ENCODE measurements at places on chromosomes 2 and 18.

DNA sequence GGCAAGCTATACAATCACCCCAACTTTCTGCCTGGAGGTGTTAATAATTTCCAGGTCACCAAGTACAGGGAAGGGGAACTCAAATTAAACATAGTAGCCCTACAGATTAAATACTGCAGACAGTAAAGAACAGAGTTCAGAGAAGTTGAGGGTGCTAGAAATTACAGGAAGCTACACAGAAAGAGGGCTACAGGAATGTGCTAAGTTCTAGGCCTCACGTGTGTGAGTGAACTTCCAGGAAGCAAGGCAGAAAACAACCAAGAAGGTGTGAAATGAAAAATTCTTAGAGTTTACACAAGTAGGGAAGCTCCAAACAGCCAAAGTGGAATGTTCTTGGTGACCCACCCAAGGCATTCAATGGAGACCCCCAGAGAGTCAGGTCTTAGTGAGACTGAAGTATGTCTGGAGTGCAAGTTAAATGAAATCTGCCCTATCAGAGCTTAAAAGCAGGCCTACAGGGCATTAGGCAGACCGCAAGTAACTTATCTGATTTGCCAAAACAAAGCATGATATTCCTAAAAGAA lies 58.1 kb upstream of the RNU4ATAC start:
- no peak for DNase-seq

DNA sequence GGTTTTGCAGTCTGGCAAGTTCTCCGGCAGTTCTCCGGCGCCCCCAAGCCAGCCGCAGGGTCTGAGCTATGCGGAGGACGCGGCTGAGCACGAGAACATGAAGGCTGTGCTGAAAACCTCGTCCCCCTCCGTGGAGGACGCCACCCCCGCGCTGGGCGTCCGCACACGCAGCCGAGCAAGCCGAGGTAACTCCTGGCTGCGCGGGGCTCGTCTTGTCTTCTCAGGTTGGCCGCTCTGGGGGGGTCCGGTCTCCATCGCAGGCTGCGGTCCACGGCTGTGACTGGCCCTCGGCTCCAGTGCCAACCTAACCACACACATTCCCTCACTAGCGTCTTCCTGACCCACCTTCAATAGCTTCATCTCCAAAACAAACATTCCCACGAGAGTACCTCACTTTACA lies 68.2 kb downstream of the TPGS2 start:
- DNase-seq, result no peak

GRCh38 chr2:177174486-177174885 lies 38.1 kb upstream of the HNRNPA3 start:
- no peak for DNase-seq

- peak; percentile 61 for DNase-seq
These were observed 207.5 kb downstream of the SPP2 start for GRCh38 chr2:234257859-234258561.

DNA sequence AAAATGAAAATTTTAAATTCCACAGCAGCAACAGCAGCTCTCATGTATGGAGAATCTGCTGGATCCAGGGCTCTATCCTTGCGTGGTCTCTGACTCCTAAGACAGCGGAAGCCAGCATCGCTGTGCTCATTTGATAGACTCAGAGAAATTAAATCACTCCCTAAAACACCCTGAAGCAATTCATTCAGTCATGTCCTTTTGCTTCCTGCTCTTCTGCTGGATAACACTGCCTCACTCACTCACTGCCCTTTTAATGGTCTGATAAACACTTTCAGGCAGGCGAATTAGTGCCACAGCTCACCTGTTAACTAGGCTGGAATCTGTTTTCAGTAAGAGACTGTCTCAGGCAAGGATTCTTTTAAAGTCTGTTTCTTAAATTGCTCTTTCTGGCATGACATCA lies 10.0 kb downstream of the WIPF1 start:
- peak; percentile 66 for DNase-seq

DNA sequence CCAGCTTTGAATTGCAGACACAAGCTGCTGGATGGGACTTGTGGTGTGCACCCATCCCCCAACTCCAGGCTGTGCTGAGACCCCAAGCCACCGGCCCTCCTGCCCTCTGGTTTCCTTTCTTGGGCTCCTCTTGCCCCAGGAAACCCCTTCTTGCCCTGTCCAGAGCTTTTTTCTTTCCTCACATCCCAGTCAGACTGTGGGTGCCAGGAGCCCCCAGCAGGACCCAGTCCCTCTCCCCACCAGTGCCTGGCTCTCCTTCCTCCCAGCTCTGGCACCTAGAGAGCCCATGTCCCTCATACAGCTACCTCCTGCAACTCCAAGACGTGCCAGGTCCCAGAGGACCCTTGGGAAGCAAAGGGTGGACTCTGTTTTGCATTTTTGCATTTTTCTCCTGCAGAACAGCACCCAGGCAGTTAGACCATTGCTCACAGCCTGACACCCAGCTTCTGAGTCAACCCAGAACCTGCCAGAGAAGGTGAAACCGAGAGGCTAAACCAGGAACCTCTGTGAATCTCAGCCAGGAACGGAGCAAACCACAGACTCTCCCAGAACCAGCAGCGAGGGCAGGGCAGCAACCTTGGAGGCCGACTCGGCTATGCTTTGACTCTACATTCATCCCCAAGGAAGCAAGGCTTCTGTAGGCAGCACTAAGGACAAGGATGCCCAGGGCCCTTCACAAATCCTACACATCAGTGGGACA lies 221.1 kb downstream of the ANAPC1 start:
- DNase-seq, result no peak

DNA sequence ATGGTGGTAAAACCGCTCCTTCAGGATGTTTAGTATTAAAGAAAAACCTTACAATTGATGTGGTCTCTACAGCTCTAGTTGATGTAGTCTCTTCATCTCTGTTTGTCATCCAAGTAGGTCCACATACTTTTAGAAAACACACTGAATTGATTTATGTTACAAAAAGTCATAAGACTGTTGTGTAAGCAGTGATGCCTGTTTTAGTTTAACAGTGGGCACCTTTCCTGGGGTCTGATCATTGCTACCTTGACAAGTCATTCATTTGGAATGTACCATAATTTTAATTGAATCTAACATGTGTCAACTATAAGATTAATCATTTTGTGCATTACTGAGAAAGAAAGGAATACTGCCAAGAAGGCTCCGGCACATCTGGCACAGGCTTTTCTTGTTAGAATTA lies 34.3 kb downstream of the GIGYF2 start:
- DNase-seq, result no peak

- peak; percentile 39 for DNase-seq
These were observed 343.6 kb upstream of the SYT4 start for GRCh38 chr18:43620936-43621335.

DNA sequence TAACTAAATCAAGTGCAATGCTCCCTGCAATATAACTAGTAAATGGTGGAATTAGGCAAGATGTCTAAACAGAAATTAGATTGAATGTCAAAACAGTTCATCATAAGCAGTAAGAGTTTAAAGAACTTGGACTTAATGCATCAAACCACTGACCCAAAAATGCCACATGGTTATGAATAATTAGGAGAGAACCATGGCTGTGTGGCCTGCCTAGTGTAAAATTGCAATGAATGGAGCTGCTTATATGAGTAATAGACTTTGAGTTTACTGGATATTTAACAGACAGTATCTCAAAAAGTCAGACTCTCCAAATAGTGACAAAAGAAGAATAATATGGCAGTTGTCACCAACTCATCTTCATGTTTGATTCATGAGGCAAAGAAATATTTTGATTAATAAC lies 101.6 kb upstream of the COL5A2 start:
- no peak for DNase-seq

GRCh38 chr18:56161566-56162260 lies 476.7 kb downstream of the TXNL1 start:
- DNase-seq, result no peak

GRCh38 chr2:62817995-62818713 lies 112.6 kb downstream of the EHBP1 start:
- no peak for DNase-seq

- DNase-seq, result no peak
These were observed 51.8 kb upstream of the RAB27B start for GRCh38 chr18:54776282-54776977.

GRCh38 chr2:240369801-240370585 lies 65.5 kb upstream of the GPC1 start:
- no peak for DNase-seq

DNA sequence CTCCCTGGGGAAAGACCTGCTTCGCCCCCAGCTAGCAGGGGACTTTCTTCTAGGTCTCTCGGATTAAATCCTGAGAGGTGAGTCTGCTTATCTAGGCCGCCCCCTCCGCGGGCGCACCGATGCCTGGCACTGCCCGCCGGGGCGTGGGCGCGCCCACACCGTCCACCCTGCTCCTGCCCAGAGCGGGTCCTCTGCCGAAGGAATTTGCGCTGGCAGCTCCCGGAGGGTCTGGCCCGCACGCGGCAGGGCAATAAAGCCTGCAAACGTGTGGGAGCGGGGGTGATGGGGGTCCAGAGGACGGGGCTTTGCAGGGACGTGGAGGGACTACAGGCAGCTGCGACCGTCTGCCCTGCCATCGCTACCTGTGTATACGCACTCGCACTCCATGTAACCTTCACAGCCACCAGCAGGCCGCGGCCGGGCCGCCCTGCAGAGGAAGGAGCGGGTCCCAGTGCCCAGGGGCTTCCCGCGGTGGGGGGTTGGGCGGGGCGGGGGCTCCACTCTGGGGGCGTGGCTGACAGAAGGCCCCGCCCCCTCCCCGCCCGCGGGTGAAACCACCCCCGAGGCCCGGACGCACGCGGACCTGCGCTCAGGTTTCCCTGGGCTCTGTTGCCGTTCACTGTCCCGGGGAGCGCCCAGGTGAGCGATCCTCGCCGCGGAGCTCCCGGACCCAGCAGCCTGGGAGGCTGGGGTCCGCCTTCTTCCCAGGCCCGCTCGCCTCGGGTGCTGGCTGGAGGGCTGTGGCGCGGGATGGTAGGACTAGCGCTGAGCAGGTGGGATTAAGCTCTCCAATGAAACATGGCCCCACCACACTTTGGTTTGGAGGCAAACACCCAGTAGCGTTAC lies 174.5 kb upstream of the HS6ST1 start:
- DNase-seq, result no peak

DNA sequence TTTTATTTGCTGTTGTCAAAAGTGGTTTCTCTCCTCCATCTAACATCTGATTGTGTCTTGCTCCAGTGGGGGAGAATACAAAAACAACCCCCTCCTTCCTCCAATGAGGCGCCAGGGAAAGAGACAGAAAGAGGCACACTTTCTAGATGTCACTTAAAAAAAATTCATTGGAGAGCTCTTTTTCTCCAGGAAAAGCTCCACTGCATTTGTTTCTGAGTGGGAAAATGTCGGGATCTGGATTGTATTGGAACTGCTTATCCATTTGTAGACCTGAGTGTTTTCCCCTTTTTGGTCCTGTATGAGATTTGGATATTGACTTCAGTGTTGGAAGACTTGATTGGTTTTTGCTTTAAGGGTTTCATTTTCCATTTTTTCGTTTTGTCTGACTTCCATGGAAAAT lies 995 bp downstream of the MBD5 start:
- DNase-seq, result no peak

GRCh38 chr18:21914739-21915319 lies 174.2 kb downstream of the MIB1 start:
- DNase-seq, result peak; percentile 31

DNA sequence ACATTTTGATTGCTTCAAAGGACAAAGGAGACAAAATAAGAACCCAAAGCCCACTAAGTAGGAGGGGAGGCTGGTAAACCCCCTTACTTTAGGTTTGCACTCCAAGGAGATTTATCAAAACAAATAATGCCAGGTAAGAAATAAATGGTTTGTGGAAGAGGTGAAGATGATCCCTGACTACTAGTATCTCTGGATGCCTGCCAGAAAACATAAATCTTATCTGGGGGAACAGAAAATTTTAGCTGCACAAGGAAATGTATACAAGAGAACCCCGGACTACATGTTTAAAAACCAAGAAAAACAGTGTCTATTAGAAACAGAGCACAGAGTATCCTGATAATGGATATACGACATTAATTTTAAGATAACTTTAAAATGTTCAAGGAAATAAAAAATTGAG lies 114.1 kb downstream of the TRABD2A start:
- no peak for DNase-seq

GRCh38 chr2:240686460-240686859 lies 3.8 kb upstream of the AQP12B start:
- no peak for DNase-seq

- no peak for DNase-seq
These were observed 18.3 kb downstream of the RNF138 start for GRCh38 chr18:32110005-32110404.

- DNase-seq, result no peak
These were observed 22.5 kb downstream of the LPIN1 start for GRCh38 chr2:11768946-11769345.

GRCh38 chr18:6414723-6415417 lies at the start of gene L3MBTL4:
TSS of gene L3MBTL4 (minus strand) at chr18:6414911. CDS start at chr18:6311625, 103,286 bp downstream.
- peak; percentile 87 for DNase-seq

GRCh38 chr2:148924514-148925178 lies 49.6 kb downstream of the KIF5C start:
- DNase-seq, result no peak

DNA sequence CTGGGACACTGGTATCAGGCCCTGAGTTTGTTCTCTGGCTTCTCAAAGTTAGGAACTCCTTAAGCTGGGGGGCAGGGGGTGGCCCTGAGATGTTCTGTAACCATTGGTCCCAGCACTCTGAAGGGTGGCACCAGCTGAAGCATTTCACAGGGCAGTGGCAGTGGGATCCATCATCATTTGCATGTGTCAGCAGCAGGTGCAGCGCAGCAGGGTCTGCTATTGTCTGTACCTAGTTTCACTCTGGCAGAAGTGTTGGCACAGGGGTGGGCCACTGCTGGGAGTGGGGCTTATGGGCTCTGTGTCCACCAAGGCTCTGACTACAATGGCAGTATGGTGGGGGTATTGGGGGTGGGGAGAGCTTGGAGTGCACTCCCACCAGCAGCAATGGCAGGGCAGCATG lies 460.4 kb upstream of the ZNF804A start:
- no peak for DNase-seq

GRCh38 chr2:70188460-70188859 lies 2.4 kb downstream of the C2orf42 start:
- DNase-seq, result no peak

DNA sequence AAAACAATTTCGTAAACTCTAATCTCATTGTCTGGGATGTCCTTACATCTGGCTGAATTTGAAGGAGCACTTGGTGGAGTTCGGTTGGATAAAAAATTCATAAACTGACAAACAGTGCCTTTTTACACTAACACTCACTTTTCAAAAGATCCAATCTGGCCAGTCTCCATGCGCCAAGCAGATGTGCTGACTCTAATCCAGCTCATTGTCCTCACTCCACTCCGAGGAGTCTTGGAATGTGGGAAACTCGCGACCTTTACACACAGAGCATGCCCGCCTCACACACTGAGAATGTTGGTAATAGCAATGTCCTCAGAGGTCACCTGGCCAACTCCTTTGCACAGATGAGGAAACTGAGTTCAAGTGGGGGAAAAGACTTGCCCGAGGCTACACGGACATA lies 66.8 kb downstream of the XDH start:
- DNase-seq, result no peak

GRCh38 chr2:189674374-189675112 lies at the start of gene ANKAR:
TSS of gene ANKAR (plus strand) at chr2:189674670. CDS start at chr2:189676491, 1,821 bp downstream.
- DNase-seq, result peak; percentile 93

Measured in SK-N-SH (cell line).